ENCODE measurements at places on chromosomes 1 and 21. TPM values are rescaled to one million over a fixed set of nuclear protein-coding genes. Genes with fewer than 3 reads are reported as not detected.

Gene RAP1GAP
- 0.46 TPM for total RNA-seq

Gene CNIH3
- 1.8 TPM for total RNA-seq

Gene NIBAN1
- total RNA-seq, result 19.4 TPM

Gene CYP4Z1
- not detected for total RNA-seq

Gene GPA33
- total RNA-seq, result 0.20 TPM

Gene TFF1
- not detected for total RNA-seq

Gene NCAM2
- not detected for total RNA-seq

Gene SYF2
- 42.3 TPM for total RNA-seq

Gene KCNJ9
- total RNA-seq, result 0.06 TPM

Gene DCST1
- not detected for total RNA-seq

Gene ZNF683
- not detected for total RNA-seq

Gene ALG6
- total RNA-seq, result 21.1 TPM

Gene WLS
- not detected for total RNA-seq

Gene S100A9
- total RNA-seq, result 0.73 TPM

Gene PGBD5
- total RNA-seq, result 0.10 TPM

Gene KCNE2
- total RNA-seq, result not detected

Gene KLHL12
- 31.7 TPM for total RNA-seq

Gene CD34
- 0.07 TPM for total RNA-seq

Gene FNDC5
- not detected for total RNA-seq

Gene PEAR1
- 0.09 TPM for total RNA-seq

Gene PRR9
- not detected for total RNA-seq

Gene LDLRAD2
- 0.08 TPM for total RNA-seq

Gene UBL4B
- total RNA-seq, result not detected

Gene GPN2
- 56.1 TPM for total RNA-seq

Gene PIK3R3
- 0.45 TPM for total RNA-seq

Gene INSRR
- 0.29 TPM for total RNA-seq

Gene FAAH
- total RNA-seq, result 5.7 TPM

Gene ASCL5
- 0.16 TPM for total RNA-seq

Gene RGS13
- total RNA-seq, result not detected

Gene NEGR1
- total RNA-seq, result not detected

Gene OR2T34
- not detected for total RNA-seq

Gene SPRR3
- not detected for total RNA-seq

Gene IL20
- not detected for total RNA-seq

Gene RGL1
- total RNA-seq, result 3.2 TPM

Gene RHD
- total RNA-seq, result not detected

Gene RNU1-1
- total RNA-seq, result 1,722 TPM

Gene FAM72D
- 18.1 TPM for total RNA-seq

Gene FAM131C
- total RNA-seq, result not detected

Gene PGLYRP4
- not detected for total RNA-seq
